ENCODE measurements at places on chromosomes 4 and X.

GRCh38 chr4:173821876-173822275 is 291.8 kb upstream of the HAND2 start:
- no peak for DNase-seq

GRCh38 chr4:1464581-1465171 is 58.4 kb upstream of the NKX1-1 start:
- no peak for DNase-seq

- no peak for DNase-seq
Observed at GRCh38 chr4:87807402-87807801, 8.0 kb downstream of the IBSP start.

- DNase-seq: no peak
Observed at GRCh38 chr4:55912249-55912648, 36.5 kb upstream of the CEP135 start.

- DNase-seq: no peak
Observed at GRCh38 chrX:150323020-150323419, 40.1 kb upstream of the MAMLD1 start.

GRCh38 chr4:24404281-24404680 is 180.1 kb downstream of the DHX15 start:
- DNase-seq: no peak

DNA sequence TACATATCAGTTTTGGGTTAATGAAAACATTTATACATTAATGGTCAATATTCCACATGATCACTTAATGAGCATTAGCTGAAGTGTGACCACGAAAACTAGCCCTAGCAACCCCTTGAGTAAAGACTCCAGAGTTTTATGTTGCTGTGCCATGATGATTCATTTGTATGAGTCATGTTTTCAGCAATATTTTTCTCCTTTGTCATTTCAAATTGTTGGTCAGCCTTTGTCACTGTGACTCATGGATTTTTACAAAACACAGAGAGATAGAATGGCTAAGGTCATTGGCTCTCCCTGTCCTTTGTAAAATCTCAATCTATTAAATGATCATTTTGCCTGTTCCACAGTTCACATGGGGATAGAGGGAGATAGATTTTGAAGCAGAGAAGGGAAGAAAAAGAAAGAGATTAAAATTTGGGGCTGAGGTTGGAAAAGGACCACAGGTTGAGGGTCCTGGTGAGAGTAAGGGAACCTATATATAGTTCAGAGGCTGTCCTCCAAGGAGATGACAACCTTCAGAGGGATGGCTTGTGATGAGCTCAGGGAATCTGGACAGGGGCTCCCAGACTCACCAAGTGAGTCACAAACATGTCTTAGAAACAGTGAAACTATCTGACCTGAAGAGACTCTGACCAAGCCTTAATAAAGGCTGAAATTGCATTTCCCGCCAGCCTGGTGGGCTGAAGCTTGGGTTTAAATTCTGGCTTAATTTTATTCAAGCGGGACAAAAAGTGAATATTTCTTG is 25.6 kb downstream of the NR0B1 start:
- no peak for DNase-seq

DNA sequence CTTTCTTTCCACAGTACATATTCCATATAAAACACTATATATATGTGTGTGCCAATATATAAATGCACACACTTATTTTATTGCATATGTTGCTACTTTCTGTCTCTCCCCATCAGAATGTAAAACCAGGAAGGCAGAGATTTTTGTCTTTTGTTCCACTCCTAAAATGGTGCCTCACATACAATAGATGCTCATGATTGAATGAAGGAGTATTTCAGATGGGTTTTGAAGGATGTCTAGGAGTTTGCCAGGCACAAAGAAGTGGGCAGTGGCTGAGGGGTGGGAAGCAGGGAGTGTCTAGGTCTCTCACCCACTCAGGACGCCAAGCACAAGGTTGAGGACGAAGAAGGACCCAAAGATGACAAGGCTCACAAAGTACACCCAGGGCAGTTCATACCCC is 5.4 kb downstream of the CACNA1F start:
- DNase-seq: no peak

GRCh38 chr4:17092736-17093437 is 194.4 kb upstream of the LDB2 start:
- DNase-seq: no peak

DNA sequence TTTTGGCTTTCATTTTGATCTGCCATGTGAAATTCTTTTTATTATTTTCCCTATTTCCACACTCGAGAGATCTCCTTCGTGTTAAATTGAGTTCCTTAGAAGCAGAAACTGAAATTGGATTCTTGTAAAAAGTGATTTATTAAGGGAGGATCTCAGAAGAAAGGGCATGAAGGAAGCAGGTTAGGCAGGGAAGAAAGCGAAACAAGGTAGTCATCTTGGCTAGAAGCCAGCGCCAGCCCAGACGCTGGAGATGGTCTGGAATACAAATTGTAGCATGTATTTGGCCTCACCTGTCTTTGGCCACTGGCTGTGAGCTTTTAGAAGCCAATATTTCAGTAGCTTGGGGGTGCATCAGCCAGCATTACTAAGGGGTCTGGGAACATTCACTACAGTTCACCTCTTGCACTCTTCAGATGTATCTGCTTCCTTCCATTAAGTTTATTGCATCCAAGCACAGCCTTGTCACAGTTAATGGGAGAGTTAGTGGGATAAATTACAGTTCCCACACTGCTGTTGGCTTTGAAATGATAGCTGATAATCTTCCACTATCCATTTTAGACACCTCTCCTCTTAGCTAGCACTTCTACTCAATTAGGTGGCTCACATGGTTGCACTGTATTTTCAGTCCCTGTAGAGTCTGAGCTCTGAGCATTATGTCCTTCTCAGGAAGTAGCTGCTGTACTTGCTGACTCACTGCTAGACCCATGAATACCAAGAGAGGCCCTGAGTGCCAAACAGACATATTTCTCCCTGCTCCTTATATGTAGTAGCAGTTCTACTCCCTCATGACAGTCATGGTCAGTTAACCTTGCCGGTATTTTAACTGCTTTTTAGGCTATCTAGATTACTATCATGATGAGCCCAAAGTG is 14.6 kb downstream of the GRXCR1 start:
- DNase-seq: no peak

- no peak for DNase-seq
Observed at GRCh38 chr4:34183926-34184325, 2060.4 kb downstream of the ARAP2 start.

DNA sequence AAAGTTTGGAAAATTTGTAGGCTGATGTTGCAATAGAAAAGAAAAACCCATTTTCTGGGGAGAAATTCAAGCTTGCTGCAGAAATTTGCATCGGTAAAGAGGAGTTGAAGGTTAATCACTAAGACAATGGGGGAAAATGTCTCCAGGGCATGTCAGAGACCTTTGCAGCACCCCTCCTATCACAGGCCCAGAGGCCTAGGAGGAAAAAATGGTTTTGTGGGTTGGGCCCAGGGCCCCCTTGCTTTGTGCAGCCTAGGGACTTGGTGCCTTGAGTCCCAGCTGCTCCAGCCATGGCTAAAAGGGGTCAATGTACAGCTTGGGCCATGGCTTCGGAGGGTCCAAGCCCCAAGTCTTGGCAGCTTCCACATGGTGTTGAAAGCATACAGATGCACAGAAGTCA is 17.8 kb downstream of the TMSB15A start:
- DNase-seq: no peak

DNA sequence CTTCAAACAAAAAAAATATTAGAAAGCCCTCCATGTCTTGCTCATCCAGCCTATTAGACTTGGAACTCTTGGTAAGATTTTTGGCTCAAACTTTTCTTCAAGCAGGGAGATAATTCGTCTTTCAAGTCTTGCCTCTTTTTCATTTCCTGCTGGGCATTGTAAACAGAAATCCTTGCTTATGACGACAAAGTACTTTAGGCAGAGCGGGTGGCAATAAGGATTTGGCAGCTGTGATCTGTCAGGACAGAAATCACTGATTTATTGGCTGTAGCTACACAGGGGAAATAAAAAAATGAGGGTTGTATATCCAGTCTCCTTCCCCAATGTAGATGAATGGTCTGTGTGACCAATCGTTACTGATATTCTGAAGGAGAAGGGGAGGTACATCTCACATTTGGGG is 121.6 kb downstream of the SLC4A4 start:
- DNase-seq: no peak

GRCh38 chr4:163378661-163379060 is 35.0 kb downstream of the NPY5R start:
- DNase-seq: no peak

- DNase-seq: no peak
Observed at GRCh38 chr4:185238215-185238681, 28.9 kb downstream of the SNX25 start.

GRCh38 chrX:16191605-16192004 is 24.3 kb downstream of the MAGEB17 start:
- no peak for DNase-seq

- no peak for DNase-seq
Observed at GRCh38 chrX:143873343-143873742, 10.5 kb upstream of the UBE2NL start.

DNA sequence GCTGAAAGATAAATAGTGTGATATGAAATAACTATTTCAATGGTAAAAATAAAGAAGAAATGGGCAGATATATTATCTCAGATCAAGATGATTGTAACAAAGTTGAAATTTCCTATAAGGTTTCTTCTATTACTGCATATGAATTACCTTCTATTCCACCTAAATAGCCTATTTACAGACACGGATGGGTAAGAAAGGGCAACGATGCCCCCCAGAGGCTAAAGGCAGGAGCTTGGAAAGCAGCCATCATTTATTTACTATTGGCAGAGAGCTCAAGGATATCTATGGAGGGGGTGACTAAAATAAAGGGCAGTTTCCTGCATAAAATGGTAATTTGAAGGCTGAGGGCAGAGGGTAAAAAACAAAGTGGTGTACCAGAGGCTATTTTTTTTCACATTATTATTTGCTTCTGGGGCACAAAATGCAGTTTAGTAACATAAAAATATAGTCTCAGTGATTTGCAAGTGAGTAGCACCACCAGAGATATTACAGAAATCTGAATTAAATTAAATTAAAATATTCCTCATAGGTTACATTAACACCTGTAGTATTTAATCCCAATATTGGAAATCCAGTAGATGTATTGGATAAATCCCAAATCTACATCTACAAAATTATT is 123.1 kb downstream of the BTC start:
- no peak for DNase-seq

GRCh38 chrX:106898462-106898861 is 4.7 kb downstream of the RIPPLY1 start:
- no peak for DNase-seq

DNA sequence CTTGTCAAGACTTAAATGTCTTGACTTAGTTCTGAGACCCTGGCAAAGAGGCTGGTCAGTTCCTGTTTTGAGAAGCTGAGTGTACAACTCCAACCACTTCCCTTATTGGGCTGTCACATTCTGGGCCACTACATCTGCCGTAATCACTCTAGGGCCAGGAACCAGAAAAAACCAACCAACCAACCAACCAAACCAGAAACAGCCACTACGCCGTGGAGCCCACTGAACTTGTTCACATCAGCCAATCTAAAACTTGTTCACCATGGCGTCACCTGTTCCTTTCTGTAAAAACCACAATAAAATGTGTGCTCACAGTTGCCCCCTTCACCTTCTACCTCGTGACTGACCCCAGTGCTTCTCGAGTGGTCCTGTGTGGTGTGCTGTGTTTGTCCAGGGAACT is 107.3 kb downstream of the JADE1 start:
- DNase-seq: no peak

DNA sequence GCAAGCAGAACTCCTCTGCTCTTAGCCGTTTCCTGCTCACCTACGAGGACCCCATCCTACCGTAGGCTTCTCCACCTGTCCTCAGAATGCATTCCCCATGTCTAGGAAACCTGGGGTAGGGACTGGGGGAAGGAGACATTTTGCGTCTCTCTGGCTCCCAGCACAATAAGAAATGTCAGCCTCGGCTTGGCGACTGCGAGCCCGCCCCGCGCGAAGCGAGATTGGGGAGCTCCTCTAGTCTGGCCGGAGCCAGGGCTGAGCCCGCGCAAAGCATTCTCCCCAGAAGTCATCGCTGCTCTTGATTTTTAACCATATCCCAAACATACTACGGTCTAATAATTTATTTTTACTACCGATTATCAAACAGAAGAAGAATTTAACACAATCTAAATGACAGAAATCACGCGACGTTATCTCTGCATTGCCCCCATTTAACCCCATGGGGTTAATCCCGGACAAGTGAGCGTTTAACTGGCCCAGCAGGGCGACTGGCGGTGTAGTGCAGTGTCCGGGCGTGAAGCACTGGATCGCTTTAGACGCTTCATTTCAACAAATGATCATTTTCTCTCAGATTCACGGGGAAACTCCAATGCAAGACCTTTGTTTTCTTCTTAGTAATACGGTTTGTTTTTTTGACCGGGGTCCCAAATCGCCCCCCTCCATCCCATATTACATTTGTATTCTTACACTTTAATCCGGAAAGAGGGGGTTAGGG is 8.0 kb upstream of the PITX2 start:
- no peak for DNase-seq

DNA sequence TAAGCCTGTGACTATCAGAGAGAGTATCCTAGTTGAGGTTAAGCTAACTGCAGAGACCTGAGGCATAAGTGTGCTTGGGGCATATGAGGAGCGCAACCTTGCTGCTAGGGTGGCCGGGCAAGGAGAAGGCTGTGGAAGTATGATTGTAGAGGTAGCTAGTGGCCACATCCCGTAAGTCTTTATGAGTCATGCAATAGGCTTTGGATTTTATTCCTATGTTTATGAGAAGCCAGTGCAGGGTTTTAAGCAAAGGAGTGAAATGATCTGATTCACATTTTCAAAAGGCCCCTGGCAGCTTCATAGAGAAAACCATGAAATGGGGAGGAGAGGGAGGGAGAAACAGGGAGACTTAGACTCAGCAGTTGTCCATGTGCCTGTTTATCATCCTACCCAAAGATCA is 92.1 kb upstream of the WDFY3 start:
- DNase-seq: no peak
